Lower leg skin (tissue), 4 donors: ENCODE measurements at places on chromosomes 2 and 18. TPM values are rescaled to one million over a fixed set of nuclear protein-coding genes. Genes with fewer than 3 reads are reported as not detected.

GRCh38 chr2:235165631-235166030 lies 213.8 kb downstream of the SH3BP4 start:
- no peak for DNase-seq

Gene C2orf66
- total RNA-seq: not detected

Gene MC2R
- not detected for total RNA-seq

Gene LGALSL
- 81.9 TPM for total RNA-seq

Gene KHK
- 2.5 TPM for total RNA-seq
